Lower lobe of right lung (tissue), 2 donors: ENCODE measurements at places on chromosomes 2 and 18. TPM values are rescaled to one million over a fixed set of nuclear protein-coding genes. Genes with fewer than 3 reads are reported as not detected.

DNA sequence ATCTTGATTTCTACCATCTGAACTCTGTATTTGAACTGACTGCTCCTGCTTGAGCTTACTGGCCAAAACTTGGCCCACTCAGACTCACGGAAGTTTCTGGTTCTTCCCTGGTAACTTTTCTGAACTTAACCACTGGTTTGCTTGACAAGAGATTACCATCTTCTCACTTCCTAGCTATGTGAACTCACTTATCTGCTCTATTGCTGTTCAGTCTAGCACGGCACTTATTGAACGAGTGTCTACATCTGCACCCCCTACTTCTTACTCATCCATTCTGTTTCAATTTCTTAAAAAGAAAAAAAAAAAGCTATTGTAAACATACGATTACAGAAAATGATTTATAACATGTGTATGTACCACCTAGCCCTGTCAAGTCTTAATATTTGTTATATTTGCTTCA lies 9.0 kb downstream of the CKAP2L start:
- no peak for DNase-seq

The SERTAD2 gene
- 20.1 TPM for total RNA-seq

GRCh38 chr2:67702937-67703336 lies 305.8 kb downstream of the ETAA1 start:
- no peak for DNase-seq

DNA sequence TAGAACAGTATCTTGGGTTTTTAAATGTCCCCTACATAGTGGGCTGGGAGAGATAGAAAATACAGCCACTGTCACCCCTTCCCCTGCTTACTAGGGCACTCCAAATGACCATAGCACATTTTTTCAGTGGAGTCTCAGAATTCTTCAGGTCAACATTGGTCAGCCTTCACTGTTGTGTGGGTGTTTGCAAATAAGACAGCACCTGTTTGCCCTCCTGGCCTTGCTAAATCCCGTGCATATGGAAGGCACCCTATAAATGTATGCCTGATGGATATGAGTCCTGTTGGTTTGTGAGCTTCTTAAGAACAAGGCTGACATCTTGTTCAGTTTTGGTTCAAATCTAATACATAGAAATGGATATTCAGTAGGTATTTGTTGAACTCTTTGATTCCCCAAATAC lies 12.5 kb downstream of the ITGA6 start:
- no peak for DNase-seq

- no peak for DNase-seq
Observed at GRCh38 chr2:25043241-25043867, 1.5 kb downstream of the EFR3B start.

- DNase-seq = no peak
Observed at GRCh38 chr2:105431367-105432043, 32.7 kb upstream of the FHL2 start.

DNA sequence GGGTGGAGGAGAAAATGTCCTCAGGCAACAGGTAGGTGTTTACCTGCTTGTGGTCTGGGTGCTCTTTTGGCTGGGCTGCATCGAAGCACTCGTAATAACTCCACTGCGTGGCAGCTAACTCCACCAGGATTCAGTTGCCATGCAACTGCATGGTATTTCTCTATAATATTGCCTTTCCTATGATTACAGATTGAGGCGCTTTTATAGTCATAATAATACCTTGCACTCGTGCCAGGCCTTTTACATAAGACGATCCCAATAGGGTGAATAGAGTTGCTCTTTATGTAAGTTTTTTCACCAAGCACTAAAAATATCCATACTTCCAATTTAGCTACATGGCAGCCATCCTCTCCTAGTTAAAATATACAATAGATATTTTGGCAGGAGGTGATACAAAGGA lies 19.7 kb upstream of the NYAP2 start:
- DNase-seq = no peak

The DLGAP1 gene
- total RNA-seq = 3.8 TPM

DNA sequence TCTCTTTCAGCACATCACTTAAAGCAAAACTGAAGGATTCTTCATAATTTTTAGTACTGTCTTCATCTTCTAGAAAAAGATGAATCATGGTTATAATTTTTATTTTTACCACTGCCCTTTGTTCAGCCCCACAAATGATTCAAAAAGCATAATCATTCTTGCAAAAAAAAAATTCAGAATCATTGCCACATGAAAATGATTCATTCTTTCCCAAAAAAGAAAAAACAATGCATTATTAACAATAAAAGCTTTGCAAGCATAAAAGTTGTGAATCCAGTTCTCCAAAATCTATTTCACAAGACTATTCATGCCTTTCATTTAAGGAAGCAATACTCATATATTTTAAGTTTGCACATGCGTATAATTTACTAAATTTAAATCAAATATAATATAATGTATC lies 204.8 kb downstream of the RBM43 start:
- DNase-seq = no peak

GRCh38 chr2:82055846-82056245 lies 1751.3 kb upstream of the LRRTM1 start:
- DNase-seq = no peak

The RAPGEF4 gene
- total RNA-seq = 14.6 TPM

GRCh38 chr18:48781163-48781987 lies 169.4 kb downstream of the SMAD7 start:
- peak; percentile 94 for DNase-seq

GRCh38 chr2:40436093-40436475 lies 15.8 kb downstream of the SLC8A1 start:
- no peak for DNase-seq

- no peak for DNase-seq
Observed at GRCh38 chr18:2411381-2411960, 159.8 kb downstream of the METTL4 start.

The HOXD12 gene
- total RNA-seq = not detected

GRCh38 chr2:177467646-177468045 lies 75.1 kb downstream of the AGPS start:
- DNase-seq = no peak

DNA sequence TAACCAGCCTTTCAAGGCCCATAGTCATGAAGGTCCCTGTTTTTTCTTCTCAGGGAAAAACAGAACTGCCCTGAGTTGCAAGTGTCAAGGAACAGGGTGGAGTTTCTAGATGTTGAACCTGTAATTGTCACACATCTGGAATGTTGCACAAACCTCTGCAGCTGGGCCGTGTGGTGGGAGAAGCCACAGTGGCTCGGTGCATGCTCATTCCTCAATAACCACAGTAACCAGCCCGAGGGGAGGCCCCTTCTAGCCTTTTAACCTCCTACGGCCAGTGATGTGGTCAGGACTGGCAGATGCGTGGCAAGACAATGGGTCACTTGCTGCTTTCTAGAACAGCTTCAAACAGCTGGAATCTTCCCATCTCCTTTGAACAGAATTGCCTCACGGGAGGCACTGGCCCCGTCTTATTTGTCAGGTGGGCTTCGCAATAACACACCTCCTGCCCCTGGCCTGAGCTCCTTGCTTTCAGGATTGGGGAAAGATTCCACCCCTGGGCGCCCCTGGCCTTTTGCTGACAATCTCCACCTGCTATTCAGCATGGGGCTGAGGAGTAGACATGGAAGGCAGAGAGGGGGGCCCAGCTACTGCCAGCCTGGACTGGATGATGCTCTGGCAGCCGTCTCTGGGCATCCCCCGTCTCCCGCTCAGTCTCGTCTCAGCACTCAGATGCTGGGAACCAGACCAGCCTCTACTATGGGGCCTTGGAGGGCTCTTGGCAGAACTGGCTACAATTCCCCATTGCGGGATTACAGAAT lies 102.9 kb downstream of the KLHL29 start:
- DNase-seq = no peak

The TMEM17 gene
- 1.8 TPM for total RNA-seq

GRCh38 chr2:181300600-181301291 lies 156.4 kb upstream of the ITGA4 start:
- no peak for DNase-seq

GRCh38 chr2:43737855-43738254 lies 36.0 kb upstream of the DYNC2LI1 start:
- no peak for DNase-seq

GRCh38 chr2:45180779-45181178 lies 171.5 kb upstream of the SIX2 start:
- DNase-seq = no peak

- no peak for DNase-seq
Observed at GRCh38 chr18:27967913-27968824, 208.8 kb downstream of the CDH2 start.
